ENCODE measurements at places on chromosomes 11 and 22.
A peak's percentile ranks its signal among the peaks of the same experiment; 100 is the strongest.

DNA sequence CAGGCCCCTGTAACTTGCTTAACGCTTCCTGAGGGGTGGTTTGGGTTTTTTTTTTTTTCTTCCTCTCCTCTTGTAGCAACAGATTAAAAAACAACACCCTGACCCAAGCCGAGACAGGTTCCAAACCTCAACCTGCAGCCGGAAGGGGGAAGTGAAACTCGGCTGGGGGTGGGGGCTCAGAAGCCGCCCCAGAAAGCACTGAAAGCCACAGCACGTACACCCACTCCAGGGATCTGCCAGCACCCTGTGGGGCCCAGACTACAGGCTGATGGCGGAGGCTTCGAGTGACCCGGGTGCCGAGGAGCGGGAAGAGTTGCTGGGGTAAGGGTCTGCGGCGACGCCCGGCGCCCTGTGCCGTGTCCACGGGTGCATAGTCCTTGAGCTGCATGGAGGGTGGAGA lies at the start of gene LSP1:
TSS of gene LSP1 (plus strand) at position 208 of the 400 bp plus-strand sequence. CDS start at position 269, 61 bp downstream.
- no peak for DNase-seq

GRCh38 chr11:59000003-59000402 lies 60.7 kb downstream of the GLYATL1 start:
- DNase-seq = no peak

DNA sequence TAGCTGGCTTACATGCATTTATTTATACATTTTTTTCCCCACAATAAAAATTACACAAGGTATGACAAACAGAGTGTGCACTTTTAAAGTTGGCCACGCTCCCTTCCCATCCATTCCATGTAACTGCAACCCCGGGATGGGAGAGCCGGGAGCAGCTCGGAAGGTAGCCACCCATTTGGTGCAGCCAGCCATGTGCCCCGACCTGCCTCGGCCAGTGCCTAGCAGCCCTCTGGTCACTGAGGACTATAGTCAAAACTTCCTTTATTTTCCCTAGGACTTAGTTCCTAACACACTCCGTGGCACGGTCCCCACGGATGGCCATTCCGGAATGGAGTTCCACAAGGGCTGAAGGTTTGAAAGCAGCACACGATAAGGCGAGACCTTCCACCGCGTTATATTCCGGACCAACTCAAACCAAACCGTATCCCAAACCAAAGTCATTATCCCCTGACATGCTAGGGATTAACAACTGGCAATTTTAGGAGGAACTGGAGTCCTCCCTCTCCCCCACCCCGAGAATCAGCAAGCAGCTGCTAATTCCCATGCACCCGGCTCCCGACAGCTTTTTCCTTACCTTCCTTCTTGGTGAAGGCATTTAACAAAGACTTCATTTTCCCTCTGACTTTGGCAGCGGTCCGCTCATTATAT lies 426.4 kb downstream of the SHANK2 start:
- DNase-seq = no peak

- peak; percentile 99 for DNase-seq
Measured at GRCh38 chr11:86740628-86741483, 59.5 kb upstream of the PRSS23 start.

DNA sequence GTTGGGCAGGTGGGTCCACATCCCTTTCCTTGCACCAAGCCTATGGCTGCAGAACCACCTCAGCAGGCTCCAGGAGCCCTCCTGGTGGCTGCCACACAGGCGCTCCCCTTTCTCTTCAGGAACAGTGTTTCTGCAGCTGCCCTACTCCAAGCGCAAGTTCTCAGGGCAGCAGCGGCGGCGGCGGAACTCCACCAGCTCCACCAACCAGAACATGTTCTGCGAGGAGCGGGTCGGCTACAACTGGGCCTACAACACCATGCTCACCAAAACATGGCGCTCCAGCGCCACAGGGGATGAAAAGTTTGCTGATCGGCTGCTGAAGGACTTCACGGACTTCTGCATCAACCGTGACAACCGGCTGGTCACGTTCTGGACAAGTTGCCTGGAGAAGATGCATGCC lies 38.2 kb upstream of the YWHAH start:
- DNase-seq = no peak

DNA sequence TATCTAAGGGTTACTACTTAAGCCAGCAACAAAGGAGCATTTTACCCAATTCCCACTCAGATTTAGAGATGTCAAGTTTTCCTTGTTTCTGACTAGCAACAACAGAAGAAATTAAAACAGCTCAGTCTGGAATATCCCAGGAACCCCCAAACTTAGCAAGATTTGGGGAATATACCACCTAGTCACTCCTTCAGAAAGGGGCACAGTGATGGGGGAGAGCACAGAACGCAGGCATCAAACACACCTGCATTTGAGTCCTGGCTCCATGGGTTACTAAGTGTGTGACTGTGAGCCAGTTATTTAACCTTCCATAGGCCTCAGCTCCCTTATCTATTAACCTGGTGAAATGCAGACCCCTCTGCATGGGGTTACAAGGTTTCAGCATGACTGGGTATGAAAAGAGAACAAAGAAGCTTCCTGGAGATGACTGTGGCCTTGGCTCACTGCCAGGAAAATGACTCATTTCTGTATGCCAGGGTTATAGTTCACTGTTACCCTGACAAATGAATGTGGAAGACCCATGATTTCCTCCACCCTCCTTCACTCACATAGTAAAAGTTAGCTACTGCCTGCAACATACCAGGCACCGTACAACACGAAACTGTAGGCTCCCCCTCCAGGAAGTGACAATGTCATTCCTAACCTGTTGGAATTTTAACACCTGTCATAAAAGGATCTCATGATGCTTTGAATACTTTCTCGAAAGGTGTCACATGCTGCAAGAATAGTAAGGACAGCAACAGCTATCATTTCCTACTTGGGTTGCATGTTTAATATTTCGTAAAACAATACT lies 79.6 kb downstream of the ME3 start:
- peak; percentile 96 for DNase-seq

- no peak for DNase-seq
Measured at GRCh38 chr11:117750916-117751662, 45.9 kb downstream of the DSCAML1 start.

GRCh38 chr11:75602951-75603350 lies 40.9 kb downstream of the SERPINH1 start:
- peak; percentile 36 for DNase-seq

- peak; percentile 59 for DNase-seq
Measured at GRCh38 chr11:13053255-13053917, 44.3 kb downstream of the RASSF10 start.

DNA sequence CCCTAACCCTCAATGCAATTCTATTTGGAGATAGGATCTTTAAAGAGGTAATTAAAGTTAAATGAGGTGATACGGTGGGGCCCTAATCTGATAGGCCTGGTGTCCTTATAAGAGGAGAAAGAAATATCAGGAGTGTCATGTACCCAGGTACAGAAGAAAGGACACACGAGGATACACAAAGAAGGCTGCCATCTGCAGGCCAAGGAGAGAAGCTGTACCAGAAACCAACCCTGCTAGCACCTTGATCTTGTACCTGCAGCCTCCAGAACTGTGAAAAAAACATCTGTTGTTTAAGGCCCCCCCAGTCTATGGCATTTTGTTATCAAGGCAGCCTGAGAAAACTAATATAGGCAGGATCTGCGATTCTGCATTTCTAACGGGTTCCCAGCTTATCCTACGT lies 44.2 kb downstream of the FBXO7 start:
- peak; percentile 39 for DNase-seq

DNA sequence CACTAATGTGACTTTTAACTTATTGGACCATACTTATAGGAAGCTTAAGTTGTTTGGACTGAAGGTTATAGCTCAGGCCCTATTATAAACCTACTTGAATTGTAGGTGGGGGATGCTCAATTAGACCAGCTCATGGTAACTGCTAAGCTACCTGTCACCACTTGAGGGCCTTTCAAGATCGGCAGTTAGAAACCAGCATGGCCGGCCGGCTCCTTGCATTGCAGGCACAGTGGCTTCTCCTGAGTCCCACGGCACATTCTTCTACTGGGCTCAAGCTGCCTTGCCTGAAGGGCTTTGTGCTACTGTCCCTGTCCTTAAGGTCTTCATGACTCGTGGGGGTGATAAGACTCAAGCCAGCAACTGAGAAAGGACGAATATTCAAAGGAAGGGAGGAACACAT lies 70.8 kb downstream of the TBC1D22A start:
- peak; percentile 42 for DNase-seq

- no peak for DNase-seq
Measured at GRCh38 chr11:69308936-69309615, 15.1 kb downstream of the MYEOV start.

- DNase-seq = peak; percentile 90
Measured at GRCh38 chr11:121634889-121635288, 182.1 kb upstream of the SORL1-AS1 start.

- DNase-seq = no peak
Measured at GRCh38 chr11:82305123-82305522, 428.5 kb downstream of the FAM181B start.

DNA sequence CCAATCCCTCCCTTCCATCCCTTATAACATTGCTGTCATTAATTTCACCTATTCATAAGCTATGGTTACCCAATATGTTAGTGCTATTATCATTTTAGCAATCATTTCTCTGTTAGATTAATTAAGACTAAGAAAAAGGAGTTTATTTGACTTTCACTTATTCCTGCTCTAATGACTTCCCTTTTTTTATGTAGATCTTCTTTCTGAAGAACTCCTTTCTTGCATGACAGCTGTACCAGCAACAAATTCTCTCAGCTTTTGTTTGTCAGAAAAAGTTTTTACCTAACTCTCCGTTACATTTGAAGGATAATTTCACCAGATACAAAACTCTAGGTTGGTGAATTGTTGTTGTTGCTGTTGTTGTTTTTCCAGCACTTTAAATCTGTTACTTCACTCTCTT lies 28.6 kb upstream of the OR8B8 start:
- DNase-seq = no peak

DNA sequence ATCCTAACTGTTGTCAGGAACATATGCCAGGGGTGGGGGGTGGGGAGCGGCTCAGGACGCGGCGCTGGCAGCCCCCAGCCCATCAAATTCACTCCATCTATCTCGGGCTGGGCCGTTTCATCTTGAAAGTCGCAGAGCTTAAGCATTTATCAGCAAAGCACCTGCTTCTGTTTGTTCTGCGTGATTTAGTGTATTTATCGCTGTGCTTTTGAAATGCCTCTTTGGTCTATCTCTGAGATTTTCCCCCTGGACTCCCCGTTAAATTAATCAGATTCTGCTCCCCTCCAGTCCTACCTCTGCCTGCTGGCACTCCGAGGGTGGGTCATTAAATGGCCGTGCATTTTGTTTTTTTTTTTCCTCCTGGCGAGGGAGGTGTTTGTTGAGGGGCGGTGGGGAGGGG lies 446.2 kb downstream of the TBC1D22A start:
- DNase-seq = no peak

- DNase-seq = no peak
Measured at GRCh38 chr11:117528097-117528721, 200.6 kb downstream of the CEP164 start.

GRCh38 chr11:1300569-1301187 lies 8.8 kb downstream of the TOLLIP start:
- no peak for DNase-seq

Measured in ELR (cell line).